ENCODE measurements at places on chromosomes 12 and 14.

GRCh38 chr14:95502381-95502950, 14.0 kb downstream of the SYNE3 start:
- no peak for DNase-seq

- DNase-seq: no peak
Measured at GRCh38 chr12:119840168-119840567, 37.0 kb downstream of the CIT start.

GRCh38 chr12:125283521-125283920, 218.3 kb downstream of the AACS start:
- DNase-seq: peak; percentile 46

GRCh38 chr12:52423661-52424500, 10.3 kb downstream of the KRT75 start:
- DNase-seq: no peak

GRCh38 chr12:6367065-6367968, 8.0 kb downstream of the SCNN1A start:
- DNase-seq: no peak

- DNase-seq: no peak
Measured at GRCh38 chr14:103899316-103899715, 28.9 kb upstream of the TDRD9 start.

- no peak for DNase-seq
Measured at GRCh38 chr12:42704810-42705401, 115.4 kb upstream of the PRICKLE1 start.

DNA sequence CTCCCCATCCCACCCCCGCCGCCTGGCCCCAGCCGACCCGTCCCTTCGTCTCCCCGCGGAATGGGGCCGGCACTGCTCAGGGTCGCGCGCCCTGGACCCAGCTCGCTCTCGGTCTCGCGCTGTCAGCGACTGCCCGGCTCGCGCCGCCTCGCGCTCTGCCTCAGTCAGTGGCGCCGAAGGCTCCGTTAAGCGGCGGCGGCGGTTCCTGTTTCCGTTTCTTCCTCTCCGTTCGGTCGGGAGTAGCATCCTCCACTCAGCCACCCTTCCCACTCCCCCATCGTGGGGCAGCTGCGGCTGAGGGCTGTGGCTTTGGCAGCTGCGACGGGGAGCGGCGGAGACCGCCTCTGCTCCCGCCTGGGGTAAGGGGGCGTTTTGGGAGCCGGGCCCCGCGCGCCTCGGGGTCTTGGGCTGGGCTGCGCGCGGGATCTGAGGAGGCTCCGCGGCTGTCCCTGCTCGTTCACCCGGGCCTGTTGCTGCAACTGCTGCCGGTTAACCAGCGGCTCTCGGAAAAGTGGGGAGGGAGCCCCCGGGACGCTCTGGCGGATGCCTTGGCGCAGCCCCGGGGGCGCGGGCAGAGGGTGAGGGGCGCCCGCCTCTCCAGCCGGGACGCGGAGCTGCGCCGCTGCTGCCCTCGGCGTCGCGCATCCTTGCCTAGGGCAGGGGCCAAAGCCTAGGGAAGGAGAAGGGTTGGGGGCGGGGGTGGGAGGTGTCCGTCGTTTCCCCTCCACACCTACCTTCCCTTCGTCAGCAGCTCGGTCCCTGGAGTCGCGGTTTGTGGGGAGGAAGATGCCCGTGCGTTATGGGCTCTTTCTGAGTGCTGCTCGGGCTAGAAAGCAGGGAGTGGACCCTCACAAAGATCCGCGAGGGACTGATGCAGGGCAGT, 567 bp downstream of the FUT8 start:
- DNase-seq: peak; percentile 76

- DNase-seq: no peak
Measured at GRCh38 chr12:29241821-29242591, 92.9 kb downstream of the FAR2 start.

GRCh38 chr12:132429946-132430643, 59.9 kb upstream of the FBRSL1 start:
- DNase-seq: peak; percentile 81

DNA sequence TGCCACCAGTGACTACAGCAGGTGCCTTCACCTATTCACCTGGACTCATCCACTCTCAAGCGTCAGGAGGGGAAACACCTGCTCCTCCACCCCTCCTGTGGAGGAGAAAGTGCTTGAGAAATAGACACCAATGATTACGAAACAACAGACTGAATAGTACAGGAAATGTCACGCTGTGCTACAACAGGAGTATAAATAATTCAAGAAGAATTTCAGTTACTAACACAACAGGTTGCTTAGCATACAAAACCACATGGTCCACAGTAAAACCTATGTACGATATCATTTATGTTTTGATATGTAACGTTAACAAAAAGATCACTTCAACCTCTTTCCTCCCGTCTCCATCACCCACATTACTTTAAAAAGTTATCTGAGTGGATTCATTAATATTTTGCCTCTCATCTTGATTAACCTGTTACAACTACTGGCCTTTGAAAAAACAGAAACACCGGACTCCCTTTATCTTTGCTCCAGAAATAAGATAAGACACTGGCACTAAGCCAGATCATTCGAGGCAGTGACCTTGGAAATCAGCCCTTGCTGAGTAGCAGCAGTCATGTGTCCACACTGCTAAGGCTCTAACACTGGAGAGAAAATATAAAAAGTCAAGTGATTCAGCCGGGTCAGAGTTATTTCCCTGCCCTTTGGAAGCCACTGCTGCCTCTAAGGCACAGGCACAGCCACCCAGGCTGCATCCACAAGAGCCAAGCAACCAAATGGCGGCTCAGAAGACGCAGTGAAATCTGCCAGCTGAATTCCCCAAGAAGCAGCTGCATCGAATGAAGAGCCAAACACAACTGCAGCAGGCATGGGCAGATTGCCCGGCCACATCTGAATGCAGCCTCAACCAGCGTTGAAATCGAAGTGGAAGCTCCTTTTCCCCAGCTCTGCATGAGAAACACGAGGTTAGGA, 40.9 kb downstream of the NT5DC3 start:
- peak; percentile 81 for DNase-seq

- DNase-seq: no peak
Measured at GRCh38 chr12:69511016-69511415, 40.8 kb downstream of the FRS2 start.

DNA sequence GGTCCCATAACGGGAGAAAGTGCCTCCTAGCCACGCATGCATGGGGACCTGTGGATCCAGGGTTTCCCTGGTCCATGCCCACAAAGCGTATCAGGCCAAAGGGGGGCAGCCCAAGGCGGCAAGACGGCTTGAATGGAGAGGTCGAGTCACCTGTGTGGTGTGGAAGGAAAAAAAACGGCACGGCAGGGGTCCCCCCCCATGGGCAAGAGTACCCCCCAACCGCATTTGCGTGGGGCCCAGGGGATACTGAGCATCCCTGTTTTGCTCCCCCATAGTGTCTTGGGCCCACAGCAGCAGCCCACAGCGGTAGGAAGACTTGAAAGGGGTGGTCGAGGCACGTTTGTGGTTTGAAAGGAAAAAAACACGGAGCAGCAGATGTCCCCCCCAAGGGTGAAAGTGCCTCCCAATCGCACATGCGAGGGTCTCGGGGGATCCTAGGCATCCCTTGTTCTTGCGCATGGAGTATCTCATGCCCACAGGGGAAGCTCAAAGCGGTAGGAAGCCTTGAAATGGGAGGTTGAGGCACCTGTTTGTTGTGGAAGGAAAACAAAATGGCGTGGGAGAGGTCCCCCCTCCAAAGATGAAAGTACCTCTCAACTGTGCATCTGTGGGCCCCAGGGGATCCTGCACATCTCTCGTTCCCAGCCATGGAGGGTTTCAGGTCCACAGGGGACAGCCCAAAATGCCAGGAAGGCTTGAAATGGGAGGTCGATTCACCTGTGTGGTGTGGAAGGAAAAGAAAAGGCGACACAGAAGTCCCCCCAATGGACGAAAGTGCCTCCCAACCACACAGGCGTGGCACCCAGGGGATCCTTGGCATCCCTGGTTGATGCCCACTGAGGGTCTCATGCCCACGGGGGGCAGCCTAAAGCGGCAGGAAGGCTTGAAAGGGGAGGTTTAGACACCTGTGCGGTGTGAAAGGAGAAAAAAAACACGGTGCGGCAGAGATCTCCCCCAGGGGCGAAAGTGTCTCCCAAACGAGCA, 577.5 kb downstream of the ALG10 start:
- DNase-seq: no peak

- no peak for DNase-seq
Measured at GRCh38 chr12:56905852-56906251, 28.4 kb downstream of the SDR9C7 start.

DNA sequence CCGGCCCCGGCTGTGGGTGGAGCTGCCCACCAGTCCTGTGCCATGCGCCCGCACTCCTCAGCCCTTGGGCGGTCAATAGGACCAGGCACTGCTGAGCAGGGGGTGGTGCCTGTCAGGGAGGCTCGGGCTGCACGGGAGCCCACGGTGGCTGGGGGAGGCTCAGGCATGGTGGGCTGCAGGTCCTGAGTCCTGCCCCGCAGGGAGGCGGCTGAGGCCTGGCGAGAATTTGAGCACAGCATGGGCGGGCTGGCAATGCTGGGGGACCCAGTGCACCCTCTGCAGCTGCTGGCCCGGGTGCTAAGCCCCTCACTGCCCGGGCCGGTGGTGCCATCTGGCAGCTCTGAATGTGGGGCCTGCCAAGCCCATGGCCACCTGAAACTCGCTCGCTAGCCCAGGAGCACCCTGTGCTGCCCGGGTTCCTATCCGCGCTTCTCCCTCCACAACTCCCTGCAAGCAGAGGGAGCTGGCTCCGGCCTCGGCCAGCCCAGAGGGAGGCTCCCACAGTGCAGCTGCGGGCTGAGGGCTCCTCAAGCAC, 1371.1 kb downstream of the FSCB start:
- DNase-seq: no peak

DNA sequence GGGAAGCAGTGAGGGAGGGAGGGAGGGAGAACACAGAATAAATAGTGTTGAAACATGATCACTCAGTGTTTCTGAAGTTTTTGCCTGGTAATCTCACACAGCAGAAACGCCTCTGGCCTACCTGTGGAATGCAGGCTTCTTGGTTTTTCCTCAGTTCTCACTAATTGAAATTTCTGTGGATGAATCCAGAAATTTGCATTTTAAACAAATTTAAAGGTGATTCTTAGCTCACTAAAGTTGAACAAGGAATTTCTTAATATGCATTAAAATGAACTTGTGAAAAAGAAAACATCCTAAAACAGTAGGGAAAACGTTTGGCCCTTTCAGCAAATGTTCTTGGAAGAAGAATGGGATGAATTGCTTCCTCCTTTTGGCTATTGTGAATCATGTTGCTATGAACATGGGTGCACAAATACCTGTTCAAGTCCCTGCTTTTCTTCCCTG, 1.4 kb downstream of the RNASE9 start:
- DNase-seq: no peak

DNA sequence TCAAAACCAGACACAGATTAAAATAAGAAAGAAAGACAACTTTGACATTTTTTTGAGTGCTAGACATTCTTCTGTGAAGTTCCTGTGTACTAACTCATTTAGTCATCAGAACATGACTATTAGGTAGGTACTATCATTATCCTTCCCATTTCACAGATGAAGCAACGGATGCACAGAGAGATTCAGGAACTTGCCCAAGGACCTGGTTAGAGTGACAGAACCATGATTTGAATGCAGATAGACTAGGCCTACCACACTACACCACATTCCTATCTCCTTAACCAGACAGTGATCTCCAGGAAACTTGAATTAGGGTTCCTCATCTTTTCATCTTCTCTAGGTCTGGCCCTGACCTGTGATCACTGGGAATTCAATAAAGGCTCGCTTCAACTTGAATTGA, 54.4 kb upstream of the MED13L start:
- no peak for DNase-seq

DNA sequence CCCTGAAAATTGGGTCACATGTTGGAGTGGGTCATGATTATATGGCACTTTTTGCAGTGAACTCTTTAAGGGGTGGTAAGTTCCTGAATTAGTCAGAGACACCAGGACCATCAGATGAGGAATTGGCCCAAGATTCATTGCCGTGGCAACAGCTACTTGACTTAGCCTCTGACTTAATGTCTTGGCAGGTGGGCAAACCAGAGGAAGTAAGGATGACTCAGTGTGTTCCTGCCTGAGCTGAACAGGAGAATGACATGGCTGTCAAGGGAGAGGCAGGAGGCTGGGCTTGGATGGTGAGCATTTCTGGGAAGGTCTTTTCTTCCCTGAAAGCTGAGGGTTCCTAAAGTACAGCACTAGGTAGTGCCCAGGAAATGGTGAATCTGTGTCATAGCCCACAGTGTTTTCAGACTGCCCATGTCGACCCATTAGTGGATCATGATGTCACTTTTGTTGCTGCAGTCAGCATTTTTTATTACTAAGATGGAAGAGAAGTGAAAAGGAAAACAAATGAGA, 170.1 kb upstream of the PWP1 start:
- no peak for DNase-seq

DNA sequence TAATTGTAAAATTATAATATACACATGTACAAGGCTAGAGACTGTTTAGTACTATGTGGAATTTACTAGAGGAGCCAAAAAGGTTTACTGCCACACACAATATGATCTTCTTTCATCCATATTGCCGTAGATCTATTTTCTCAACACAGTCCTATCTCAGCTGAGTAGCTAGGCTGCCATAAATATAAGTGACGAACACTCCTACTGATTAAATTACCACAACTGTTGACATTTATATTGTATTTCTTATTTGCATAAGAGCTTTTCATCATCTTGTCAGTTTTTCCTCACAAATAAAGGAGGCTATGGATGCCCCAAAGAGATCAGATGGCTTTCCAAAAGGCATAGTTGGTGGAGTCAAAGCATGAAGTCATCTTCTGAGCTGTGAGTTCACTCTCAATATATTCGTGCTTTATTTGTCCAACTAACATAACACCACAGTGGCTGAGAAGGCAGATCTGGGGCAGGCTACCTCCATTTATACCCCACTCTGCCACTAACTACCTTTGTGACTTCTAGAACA, 78.6 kb downstream of the CCDC59 start:
- DNase-seq: no peak

GRCh38 chr14:104048758-104049507, 36.6 kb upstream of the ASPG start:
- DNase-seq: no peak

DNA sequence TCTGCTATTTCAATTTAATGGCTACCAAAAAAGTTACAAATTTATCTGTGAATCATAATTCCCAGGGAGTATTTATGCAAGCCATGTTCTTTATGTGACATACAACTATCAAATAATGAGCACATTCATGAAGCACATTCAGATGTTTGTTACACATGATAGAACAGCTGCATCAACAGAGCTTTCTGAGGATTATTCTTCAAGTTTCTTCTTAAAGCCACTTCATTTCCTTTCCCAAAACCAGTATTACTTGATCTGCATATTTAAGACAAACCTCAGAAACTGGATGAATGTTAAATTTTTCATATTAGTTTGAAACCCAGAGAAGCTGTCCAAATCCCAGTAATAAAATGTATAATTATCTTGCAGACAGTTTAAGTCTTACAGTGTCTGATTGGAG, 73.6 kb upstream of the SOX5 start:
- no peak for DNase-seq

DNA sequence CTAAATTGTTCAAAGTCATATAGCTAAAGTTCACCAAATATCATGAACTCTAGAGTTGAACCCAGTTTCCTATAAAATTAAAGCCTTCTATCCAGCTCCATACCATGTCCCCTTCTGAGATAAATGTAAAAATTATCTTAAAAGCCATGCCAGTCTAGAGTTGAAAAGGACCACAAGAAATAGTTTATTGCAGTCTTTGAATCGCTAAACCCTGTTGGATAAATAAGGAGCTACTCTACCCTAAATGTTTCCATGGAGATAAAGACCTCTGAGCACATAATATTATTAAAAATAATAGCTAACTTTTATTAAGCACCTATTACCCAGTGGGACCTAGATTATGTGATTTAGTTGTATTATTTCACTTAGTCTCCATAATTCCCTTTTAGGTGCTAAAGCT, 227.6 kb upstream of the NOS1 start:
- no peak for DNase-seq

GRCh38 chr12:62673028-62673815, 206.6 kb downstream of the MON2 start:
- DNase-seq: no peak

- peak; percentile 51 for DNase-seq
Measured at GRCh38 chr14:22556990-22557623, 31.9 kb downstream of the DAD1 start.
